ENCODE measurements at places on chromosomes 6 and 20. TPM values are rescaled to one million over a fixed set of nuclear protein-coding genes. Genes with fewer than 3 reads are reported as not detected.
A peak's percentile ranks its signal among the peaks of the same experiment; 100 is the strongest.

GRCh38 chr6:1840491-1841121 is 230.9 kb downstream of the FOXC1 start:
- no peaks in the 10 kb centered on the region for H3K27me3 ChIP-seq
- peak overlapping the region; percentile 31 for H3K4me3 ChIP-seq
- no peaks in the 10 kb centered on the region for H3K4me1 ChIP-seq

GRCh38 chr6:718345-718744 is 25.4 kb upstream of the EXOC2 start:
- no peak overlapping the region for H3K27ac ChIP-seq
- H3K4me3 ChIP-seq: no peak overlapping the region
- peaks cover 3% of the 10 kb centered on the region for H3K27me3 ChIP-seq
- H3K4me1 ChIP-seq: no peaks in the 10 kb centered on the region
- DNase-seq: no peak
- H3K36me3 ChIP-seq: no peaks in the 10 kb centered on the region

Gene DYNLT2
- 5.7 TPM for total RNA-seq

- H3K36me3 ChIP-seq: no peaks in the 10 kb centered on the region
- no peak overlapping the region for H3K27ac ChIP-seq
- no peak for DNase-seq
- no peaks in the 10 kb centered on the region for H3K27me3 ChIP-seq
Measured at GRCh38 chr20:5705827-5706226, 44.4 kb upstream of the SHLD1 start.

GRCh38 chr6:94041945-94042709 is 622.8 kb upstream of the EPHA7 start:
- no peak overlapping the region for H3K4me3 ChIP-seq
- DNase-seq: no peak
- H3K4me1 ChIP-seq: no peaks in the 10 kb centered on the region
- H3K36me3 ChIP-seq: no peaks in the 10 kb centered on the region

- H3K27ac ChIP-seq: peak overlapping the region; percentile 64
- no peaks in the 10 kb centered on the region for H3K4me1 ChIP-seq
- no peaks in the 10 kb centered on the region for H3K27me3 ChIP-seq
- H3K4me3 ChIP-seq: no peak overlapping the region
- H3K36me3 ChIP-seq: no peaks in the 10 kb centered on the region
Measured at GRCh38 chr20:53873230-53873604, 197.2 kb downstream of the BCAS1 start.

- H3K27me3 ChIP-seq: no peaks in the 10 kb centered on the region
- no peak for DNase-seq
- H3K4me1 ChIP-seq: peaks cover 20% of the 10 kb centered on the region
- no peak overlapping the region for H3K4me3 ChIP-seq
- no peak overlapping the region for H3K27ac ChIP-seq
Measured at GRCh38 chr6:158789115-158789917, 29.9 kb downstream of the EZR start.

- no peaks in the 10 kb centered on the region for H3K36me3 ChIP-seq
- H3K27ac ChIP-seq: no peak overlapping the region
- no peak for DNase-seq
- H3K27me3 ChIP-seq: peaks cover 6% of the 10 kb centered on the region
- no peaks in the 10 kb centered on the region for H3K4me1 ChIP-seq
Measured at GRCh38 chr6:166769648-166770047, 142.6 kb upstream of the RPS6KA2 start.

DNA sequence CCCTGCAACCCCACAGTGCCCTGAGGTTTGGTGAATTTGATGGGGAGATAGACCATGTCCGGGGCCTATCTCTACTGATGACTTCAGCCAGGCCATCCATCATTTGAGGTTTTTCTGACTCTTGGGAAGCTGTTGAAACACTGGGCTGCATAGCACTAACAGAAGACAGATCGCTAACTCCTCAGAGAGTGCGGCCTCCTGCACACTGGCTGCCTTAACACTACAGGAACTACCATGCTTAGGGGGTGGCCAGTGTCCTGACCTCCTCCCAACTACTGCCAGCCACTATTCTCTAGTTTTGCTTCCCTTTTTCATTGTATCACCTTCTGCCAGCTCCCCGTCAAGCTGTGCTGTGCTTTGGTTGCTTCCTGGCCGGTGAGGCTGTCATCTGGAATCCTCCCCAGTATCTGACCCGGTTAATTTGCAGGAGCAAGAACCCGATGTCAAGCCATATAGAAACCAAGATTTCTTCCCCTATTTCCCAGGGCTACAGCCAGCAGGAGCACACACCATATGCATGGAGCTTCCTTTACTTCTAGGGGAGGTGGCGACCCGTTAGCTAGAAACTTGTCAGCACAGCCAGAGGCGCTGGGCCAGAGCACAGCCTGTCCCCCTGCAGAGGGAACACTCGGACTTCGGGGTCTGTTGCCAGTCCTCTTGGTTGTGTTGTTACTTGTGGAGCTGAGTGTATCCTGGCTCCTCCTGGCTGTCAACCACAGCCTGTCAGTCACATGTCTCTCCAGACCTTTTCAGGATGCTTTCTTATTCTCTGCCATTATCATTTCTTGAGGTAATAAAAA is 57.3 kb upstream of the TRAF3IP2 start:
- no peak for DNase-seq
- no peak overlapping the region for H3K4me3 ChIP-seq
- H3K4me1 ChIP-seq: peaks cover 68% of the 10 kb centered on the region
- peaks cover 14% of the 10 kb centered on the region for H3K36me3 ChIP-seq
- no peak overlapping the region for H3K27ac ChIP-seq
- no peaks in the 10 kb centered on the region for H3K27me3 ChIP-seq

Gene PPP1R11
- 34.5 TPM for total RNA-seq

DNA sequence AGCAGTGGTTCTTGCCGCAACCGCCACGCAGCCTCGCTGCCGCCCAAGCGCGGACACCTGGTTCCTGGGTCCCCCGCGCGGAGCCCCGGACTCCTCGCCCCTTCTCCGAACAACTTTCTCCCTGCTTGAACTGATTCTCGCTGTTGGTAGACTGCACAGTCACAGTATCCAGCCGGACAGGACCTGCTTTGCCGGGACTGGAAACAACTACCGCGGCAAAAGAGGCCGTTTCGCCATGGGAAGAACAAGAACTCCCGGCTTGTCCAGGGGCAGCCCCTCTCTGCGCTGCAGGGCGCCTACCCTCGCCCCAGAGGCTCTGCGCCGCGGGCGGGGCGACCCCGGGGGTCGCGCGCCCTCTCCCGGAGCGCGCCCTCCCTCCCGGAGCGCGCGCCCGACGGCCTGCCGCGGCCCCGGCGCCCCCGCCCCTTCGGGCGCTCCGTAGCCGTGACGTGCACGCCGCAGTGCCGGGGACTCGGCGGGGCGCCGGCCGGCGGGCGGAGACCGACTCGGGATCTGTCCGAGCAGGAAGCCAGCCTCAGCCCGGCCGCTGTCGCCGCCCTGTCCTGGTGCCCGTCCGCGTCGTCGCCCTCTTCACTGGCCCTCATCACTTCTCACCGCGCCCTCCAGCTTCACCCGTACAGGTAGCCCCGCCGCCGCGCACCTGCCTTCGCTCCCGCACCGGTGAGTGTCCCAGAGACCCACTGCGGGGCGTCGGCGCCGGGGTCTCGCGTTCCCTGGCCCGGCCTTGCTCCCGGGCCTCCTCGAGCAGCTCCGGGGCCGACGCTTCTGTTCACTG is at the start of gene MYO6:
MYO6 (plus strand) TSS at position 497 of the 796 bp plus-strand sequence. CDS start 68,309 bp downstream, outside the sequence.
- H3K4me1 ChIP-seq: no peaks in the 10 kb centered on the region
- H3K27ac ChIP-seq: peak within 1 kb of the TSS; percentile 88
- no peaks in the 10 kb centered on the region for H3K27me3 ChIP-seq

DNA sequence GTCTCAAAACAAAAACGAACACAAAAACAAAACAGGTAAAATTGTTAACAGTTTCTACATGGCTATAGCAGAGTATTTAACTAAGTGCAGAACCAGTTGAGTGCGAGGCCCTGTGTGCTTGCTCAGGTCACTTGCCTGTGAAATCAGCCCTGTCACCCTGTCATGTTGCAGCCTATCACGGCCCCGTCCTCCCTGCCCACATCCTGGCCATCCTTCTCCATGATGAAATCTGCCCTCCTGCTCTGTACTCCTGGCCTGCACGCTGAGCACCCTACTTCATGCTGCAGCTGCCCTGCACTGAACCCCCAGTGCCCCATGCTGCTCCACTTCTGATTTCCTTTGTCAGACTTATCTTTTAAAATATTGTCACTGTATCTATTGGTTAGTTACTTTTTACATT is 62.4 kb downstream of the DTD1 start:
- H3K4me3 ChIP-seq: no peak overlapping the region
- no peak for DNase-seq
- H3K4me1 ChIP-seq: no peaks in the 10 kb centered on the region
- no peaks in the 10 kb centered on the region for H3K27me3 ChIP-seq
- no peaks in the 10 kb centered on the region for H3K36me3 ChIP-seq

- no peaks in the 10 kb centered on the region for H3K4me1 ChIP-seq
- H3K36me3 ChIP-seq: no peaks in the 10 kb centered on the region
- DNase-seq: no peak
- no peak overlapping the region for H3K27ac ChIP-seq
Measured at GRCh38 chr20:38114353-38114791, 50.7 kb downstream of the TGM2 start.

DNA sequence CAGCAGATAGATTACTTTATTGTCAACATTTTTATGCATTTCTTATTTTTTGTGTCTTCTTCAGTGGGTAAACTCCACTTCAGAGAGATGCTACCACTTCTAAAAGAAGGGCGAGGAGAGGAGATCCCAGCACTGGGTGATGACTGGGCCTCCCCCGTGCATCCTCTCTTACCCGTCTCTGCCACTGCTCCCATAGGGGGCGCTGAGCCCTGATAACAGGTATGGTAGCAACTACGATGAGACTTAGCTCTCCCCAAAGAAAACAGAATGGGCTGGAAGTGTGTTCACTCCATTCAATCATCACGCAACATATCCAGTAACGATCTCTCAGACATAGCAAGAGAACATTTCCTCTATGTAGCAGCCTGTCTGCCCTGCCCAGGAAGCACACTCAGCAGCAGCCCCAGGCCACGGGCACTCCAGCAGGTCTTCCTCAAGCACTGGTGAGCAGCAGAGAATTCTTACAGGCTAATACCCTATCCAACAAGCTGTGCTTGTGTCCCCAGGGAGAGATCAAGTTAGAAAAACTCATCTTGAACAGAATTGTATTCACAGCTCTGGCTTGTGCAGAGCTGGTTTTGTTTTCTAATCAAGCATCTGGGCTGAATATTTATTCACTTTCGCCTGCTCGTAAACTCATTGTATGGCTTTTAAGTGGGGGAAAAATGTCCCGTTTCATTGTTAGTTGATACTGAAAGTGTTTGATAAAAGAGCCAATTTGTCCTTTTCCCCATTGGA is 533.1 kb upstream of the CDH4 start:
- no peak overlapping the region for H3K4me3 ChIP-seq
- no peaks in the 10 kb centered on the region for H3K27me3 ChIP-seq
- no peak overlapping the region for H3K27ac ChIP-seq
- no peaks in the 10 kb centered on the region for H3K36me3 ChIP-seq

DNA sequence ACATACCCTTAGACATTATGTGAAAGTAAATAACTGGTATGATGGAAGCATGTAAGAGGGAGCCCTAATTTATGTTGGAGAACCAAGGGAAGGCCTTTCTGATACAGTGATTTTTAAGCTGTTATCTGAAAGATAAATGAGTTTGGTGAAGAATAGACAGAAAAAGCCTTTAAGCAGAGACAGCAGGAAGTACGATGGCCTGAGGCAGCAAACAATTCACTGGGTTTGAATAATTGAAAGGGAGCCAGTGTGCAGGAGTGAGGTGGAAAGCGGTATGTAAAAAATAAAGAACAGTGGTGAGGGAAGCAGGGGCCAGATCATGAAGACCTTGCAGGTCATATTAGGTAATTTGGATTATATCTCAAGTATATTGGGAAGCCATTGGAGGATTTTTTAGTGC is 4.1 kb upstream of the RAB23 start:
- no peak for DNase-seq
- H3K4me1 ChIP-seq: peaks cover 3% of the 10 kb centered on the region
- H3K4me3 ChIP-seq: no peak overlapping the region
- H3K27ac ChIP-seq: no peak overlapping the region
- no peaks in the 10 kb centered on the region for H3K27me3 ChIP-seq

DNA sequence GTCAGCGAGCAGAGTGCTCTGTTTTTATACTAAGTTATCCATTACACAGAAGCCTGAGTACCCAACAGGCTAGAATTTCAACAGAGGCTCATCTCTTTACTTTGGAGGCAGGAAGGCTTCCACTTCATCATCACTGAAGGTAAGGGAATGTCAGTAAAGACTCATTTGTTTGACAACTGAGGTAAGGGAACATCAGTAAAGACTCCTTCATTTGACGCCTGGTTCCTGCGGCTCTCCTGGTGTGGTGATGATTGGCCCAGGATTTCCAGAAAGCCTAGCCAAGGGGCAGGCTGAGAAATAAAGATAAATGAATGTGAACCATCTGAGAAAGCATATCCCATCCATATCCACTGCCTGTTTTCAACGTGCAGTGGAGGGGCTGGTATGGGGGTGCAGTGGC is 244.6 kb upstream of the ECI2 start:
- H3K36me3 ChIP-seq: no peaks in the 10 kb centered on the region
- no peaks in the 10 kb centered on the region for H3K4me1 ChIP-seq
- no peak overlapping the region for H3K4me3 ChIP-seq
- no peaks in the 10 kb centered on the region for H3K27me3 ChIP-seq

Gene VNN1
- total RNA-seq: not detected

DNA sequence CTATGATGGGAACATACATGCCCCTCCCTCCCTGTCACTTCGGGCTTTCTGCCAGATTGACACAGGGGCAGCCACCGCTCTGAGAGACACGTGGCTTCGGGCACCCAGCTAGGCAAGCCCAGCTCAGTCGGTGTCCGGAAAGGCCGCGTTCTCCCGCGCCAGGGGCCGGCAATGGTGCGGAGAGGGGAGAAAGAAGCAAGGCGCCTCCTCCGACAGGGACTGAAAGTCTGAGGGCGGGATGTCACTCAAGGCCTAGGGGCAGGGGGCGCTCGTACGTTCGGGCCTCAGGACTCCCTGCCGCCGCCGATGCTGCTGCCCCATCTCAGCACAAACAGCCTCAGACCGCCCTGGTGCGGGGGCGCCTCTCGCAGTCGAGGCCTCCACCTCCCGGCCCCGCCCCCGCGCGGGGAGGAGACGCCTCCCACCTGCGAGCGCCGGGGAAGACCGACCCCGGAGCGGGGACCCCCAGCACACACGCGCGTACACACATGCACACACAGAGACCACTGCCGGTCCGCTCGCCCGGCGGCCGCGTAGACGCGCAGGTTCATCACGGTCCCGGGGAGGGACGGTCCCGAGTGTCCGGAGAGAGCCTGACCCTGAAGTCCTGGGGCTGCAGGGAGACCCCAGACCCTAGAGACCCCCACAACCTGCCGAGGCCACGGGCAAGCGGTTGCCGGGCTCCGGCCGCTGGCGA is 1.9 kb downstream of the GRM4 start:
- peak overlapping the region; percentile 21 for H3K4me3 ChIP-seq
- H3K27ac ChIP-seq: no peak overlapping the region
- no peaks in the 10 kb centered on the region for H3K36me3 ChIP-seq
- DNase-seq: no peak
- peaks cover 38% of the 10 kb centered on the region for H3K4me1 ChIP-seq

Gene HSPA12B
- total RNA-seq: 30.9 TPM

Measured in tibial nerve (tissue), 4 donors.